Astrocyte (in vitro differentiated cells and primary cell): ENCODE measurements at places on chromosomes 1 and 21. TPM values are rescaled to one million over a fixed set of nuclear protein-coding genes. Genes with fewer than 3 reads are reported as not detected.

DNA sequence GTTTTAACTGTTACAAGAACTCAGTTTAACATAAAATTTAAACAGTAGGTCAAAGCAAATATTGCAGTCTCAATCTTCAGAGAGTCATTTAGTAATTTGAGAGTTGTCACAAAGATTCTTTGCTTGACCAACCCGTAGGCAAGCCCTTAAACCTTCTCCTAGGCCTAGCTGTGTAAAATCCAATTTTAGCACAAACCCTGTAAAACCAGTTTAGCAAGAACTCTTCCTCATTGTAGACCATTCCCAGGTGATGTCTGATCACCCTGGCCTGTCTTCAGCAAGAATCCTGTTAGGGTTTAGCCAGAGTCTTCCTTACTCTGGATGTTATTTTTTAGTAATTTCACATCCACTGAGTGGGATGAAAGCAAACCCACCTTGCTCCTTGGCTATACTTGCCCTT, 30.1 kb downstream of the LRIG2 start:
- no peak for DNase-seq

DNA sequence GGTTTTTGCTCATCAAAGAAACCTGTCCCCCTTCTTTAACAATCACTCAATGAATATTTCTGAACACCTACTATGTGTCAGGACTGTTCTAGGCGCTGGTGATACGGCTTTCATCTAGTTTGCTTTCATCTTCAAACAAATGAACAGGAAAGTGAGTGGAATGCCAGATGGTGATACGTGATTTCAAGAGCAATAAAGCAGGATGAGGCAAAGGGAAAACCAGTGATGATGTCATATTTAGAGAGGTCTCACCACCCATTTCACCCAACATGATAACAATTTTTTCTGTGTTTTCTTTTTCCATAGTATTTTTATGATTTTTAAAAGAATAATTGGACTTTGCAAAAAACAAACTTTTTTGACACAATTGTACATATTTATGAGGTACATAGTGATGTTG, 11.3 kb upstream of the SLC6A17 start:
- no peak for DNase-seq

GRCh38 chr21:29074007-29074376, 544 bp upstream of the CCT8 start:
- no peak for DNase-seq

- DNase-seq: no peak
Observed at GRCh38 chr1:226276987-226277386, 32.0 kb downstream of the LIN9 start.

DNA sequence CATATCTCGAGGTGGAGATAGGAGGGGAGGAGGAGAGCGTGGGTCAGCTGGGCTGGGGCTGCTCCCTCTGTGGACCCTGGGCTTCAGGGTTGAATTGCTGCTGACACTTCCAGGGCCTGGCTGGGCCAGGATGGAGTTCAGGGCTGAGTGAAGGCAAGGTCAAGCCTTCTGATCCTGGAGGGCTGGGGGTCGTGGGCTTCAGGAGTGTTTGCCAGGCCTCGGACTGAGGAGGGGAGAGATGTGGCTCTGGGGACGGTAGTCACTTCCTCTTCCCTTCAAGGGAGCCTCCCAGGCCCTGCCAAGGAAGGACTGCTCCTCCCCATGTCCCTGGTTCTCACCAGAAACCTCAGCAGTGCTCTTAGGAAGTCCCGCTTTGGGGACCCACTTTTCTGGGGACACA, 12.1 kb upstream of the FAM131C start:
- no peak for DNase-seq

DNA sequence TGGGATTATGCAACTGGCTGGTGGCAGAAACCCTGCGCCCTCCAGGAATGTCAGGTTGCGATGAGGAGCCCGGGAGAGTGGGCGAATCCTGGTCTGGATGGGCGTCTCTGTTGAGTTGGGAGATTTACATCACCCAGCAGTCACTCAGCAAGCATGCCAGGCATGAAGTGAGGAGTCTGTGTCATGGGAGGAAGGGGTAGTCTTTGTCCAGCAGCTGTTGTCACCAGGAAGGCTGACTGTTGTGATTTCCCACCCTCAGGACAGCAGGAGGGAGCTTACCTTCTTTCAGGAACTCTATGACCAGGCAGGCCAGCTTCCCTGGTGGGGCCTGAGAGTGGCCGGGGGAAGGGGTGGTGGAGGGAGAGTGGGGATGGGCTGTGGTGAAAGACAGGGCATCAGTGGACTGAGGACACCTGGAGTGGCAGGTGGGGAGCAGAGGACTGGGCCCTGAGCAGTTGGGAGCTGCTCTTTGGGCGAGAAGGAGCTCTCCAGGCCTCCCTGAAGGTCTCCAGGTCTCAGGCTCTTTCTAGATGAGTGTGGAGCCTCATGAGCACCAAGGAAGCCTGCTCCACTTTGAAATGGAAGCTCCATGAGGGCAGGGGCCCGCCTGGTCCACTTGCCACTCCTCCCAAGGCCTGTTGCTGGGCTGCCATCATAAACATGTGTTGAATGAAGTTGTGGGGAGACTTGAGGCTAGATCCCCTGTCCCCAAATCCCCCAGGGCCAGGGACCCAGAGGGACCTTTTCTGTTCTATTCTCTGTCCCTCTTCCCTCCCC, 21.3 kb upstream of the PKP1 start:
- no peak for DNase-seq

DNA sequence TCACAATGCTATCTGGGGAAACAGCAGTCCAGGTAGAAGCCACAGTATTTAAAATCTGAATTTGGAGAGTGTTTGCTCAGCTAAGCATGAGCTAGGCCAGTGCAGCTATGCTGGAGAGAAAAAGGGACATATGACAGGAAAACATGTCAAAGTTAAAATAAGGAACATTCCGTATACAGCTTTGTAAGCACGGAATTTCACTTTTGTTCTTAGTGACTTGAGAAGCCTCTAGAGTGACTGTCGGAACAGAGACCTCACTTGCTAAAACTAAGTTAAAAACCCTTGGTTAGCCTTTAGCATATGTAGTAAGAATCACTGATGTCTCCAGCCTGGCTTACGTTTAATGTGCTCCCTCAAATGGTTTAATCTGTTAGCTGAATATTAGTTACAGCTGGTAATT, 661.7 kb downstream of the KCNT2 start:
- no peak for DNase-seq

DNA sequence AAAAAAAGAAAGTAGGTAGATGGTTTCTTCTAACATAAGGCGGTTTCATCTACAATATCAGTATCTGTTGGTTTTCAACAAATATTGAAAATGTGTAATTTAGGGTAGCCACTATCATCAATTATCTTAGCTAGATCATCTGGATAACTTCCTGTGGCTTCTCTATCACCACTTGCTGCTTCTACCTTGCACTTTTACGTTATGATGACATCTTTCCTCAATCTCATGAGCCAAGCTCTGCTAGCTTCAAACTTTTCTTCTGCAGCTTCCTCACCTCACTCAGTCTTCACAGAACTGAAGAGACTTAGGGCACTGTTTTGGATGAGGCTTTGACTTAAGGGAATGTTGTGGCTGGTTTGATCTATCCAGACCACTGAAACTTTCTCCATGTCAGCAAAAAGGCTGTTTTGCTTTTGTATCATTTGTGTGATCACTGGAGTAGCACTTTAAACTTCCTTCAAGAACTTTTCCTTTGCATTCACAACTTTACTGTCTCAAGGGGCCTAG, 144.9 kb upstream of the HP1BP3 start:
- DNase-seq: no peak

- no peak for DNase-seq
Observed at GRCh38 chr21:37414292-37415253, 48.0 kb downstream of the DYRK1A start.

- no peak for DNase-seq
Observed at GRCh38 chr1:48055876-48056764, 58.9 kb upstream of the TRABD2B start.

GRCh38 chr1:91160363-91161075, 138.7 kb upstream of the ZNF644 start:
- no peak for DNase-seq

GRCh38 chr21:20760221-20760620, 238.0 kb upstream of the NCAM2 start:
- DNase-seq: no peak

DNA sequence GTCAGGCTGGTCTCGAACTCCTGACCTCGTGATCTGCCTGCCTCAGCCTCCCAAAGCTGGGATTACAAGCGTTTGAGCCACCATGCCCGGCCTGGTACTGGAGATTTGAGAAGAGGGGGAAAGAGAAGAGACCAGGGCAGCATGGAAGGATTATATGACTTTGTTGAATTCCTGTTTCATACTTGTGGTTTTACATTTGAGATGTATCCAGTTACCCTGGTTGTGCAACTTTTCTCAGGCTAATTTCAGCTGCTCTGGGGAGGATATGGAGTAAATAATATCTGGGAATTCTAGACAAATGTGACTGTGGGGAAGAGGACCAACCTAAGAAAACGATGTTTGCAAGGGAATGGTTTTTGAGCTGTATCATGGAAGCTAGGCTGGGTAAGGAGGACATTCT, 89.5 kb upstream of the GREM2 start:
- DNase-seq: peak; percentile 84

Gene SLC45A1
- 0.95 and 1.0 TPM in 2 replicates for total RNA-seq

Gene AMY1C
- total RNA-seq: not detected in 2 replicates

Gene ACKR1
- 0.67 and 1.00 TPM in 2 replicates for total RNA-seq

Gene CYB5RL
- 3.9 TPM in 2 replicates for total RNA-seq

Gene HAO2
- total RNA-seq: not detected in 2 replicates

Gene PRAMEF1
- not detected in 2 replicates for total RNA-seq
